ENCODE measurements at places on chromosomes 6 and 20.

GRCh38 chr20:37526238-37526838, 1.3 kb downstream of the BLCAP start:
- no peak for DNase-seq

DNA sequence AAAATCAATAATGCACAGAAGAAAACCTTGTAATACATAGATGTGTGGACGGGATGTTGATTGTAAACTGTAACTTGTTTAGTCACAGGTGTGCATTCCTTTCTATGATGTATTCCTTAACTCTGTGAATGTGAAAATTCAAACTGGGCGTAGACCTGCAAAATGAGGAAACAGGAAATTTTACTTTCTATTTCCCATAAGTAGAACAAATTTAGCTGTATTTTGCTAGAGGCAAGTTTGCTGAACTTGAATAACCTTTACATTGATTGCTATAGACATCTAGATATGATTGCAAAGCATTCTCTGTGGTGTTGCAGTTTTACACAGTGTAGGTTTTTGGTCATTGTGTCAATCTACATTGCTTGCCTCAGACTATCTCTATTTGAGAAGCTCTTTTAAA, 368.4 kb upstream of the MAN1A1 start:
- no peak for DNase-seq

DNA sequence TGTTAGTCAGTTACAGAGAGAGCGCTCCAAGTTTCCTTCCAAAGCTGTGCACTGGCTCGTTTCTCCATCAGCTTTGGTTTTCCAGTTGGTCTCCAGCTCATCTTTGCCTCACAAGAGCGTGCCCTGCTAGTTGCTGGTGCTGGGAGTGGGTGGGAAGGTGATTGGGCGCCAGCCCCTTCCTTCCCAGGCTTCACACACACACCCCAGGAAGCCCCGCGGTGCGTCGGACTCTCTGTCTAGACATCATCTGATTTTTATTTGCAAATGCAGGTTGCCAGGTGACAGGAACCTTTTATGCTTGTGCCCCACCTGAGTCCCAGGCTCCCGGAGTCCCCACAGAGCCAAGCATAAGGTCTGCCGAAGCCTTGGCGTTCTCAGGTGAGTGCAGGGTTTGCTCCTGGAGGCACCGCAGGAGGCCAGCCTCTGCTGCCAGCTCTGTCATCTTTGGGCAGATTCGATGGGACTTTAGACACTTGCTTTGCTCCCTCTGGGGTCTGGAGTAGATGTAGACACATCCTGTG, 7.1 kb downstream of the IRF4 start:
- no peak for DNase-seq

DNA sequence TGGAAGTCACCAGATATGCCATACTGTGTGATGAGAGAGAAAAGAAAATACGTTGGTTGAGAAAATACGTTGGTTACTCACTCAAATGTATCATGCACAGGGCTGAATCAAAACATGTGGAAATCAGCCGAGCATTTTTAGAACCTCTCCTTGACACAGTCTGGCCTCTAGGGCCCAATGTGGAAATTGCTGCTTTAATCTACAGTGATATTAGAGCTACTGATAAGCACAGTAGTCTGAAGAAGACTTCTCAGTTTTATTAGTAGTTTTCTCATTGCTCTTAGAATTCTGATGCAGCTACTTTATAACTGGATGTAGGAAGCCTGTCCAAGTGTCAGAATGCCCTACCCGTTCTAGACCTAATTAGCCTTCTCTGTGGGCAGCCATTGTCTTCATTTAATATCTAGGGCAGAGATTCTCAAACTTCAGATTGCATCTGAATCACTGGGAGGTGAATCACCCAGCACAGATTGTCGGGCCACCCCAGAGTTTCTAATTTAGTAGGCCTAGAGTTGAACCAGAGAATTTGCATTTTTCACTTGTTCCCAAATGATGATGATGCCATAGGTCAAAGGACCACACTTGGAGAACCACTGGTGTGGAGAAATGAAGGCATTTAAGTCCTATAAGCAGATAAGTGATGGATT, 229.1 kb downstream of the PLCB1 start:
- DNase-seq, result no peak

DNA sequence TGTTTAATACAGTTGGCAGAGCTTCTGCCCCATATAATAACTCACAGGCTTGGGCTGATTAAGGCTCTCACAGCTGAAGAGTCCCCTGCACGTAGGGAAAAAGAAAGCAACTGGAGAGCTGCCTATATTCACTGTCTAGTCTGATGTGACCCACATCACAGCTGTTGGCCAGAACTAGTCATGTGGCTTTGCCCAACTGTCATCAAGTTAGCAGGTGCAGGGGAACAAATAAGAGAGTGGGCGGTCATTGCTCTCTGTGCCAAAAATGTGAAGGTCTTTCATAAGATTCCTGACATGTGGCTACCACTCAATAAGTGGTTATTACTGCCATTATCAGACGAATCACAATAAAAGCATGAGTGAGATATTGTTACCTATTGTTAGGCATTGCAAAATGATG, 665.2 kb downstream of the DOK5 start:
- no peak for DNase-seq

DNA sequence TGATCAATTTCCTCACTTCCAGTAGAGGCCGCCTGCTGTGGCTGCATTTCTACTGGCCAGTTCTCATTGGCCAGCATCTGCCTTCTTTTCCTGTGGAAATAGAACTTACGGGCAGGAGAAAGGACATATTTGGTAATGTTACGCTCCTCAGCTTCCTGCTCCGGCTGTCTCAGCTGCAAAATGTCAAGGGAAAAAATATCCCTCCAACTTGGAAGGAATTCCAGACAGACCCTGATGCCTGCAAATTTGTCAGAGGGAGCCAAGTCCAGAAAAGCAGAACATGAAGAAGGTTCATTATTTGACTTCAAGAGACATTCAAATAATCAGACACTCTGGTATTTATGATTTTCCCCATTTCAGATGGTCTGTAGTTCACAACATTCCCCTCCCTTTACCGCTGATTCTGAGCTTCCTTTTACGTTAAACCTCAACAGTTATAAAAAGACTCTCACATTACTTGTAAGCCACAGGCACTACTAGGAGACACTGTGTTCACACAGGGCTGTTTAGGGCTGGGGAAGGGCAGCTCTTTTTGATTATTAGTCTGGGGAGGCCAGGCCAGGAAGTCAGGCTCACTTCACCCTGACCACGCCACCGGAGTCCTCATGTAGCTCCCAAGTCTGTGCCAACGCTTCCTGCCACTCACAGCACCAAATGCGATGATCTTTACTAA, 179.6 kb upstream of the CCN2 start:
- DNase-seq, result no peak

GRCh38 chr20:4625687-4626086, 96.0 kb upstream of the PRND start:
- DNase-seq, result no peak

Measured in NCI-H1092 treated with DMSO at 0.1 percent for 48 hours (cell line).